GM18507 (cell line): ENCODE measurements at places on chromosomes 5 and 9.

DNA sequence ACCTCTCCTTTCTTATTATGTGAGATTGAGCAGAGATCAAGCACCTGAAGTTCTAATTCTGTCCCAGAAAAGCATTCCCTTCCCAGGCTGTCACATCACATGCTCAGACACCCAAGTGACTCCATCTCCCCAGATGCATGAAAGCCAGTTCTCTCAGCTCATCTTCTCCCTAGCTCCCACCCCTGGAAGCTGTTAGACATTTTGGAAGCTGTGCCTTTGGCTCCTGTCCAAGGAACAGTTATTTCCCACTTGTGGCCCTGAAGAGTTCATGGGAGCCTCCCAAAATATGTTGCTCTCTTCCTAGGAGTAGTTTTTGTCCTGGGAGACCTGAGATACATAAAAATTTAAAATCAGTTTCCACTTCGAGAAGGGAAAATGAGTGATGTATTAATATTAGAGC, 161.4 kb upstream of the GAS1 start:
- no peak for DNase-seq

DNA sequence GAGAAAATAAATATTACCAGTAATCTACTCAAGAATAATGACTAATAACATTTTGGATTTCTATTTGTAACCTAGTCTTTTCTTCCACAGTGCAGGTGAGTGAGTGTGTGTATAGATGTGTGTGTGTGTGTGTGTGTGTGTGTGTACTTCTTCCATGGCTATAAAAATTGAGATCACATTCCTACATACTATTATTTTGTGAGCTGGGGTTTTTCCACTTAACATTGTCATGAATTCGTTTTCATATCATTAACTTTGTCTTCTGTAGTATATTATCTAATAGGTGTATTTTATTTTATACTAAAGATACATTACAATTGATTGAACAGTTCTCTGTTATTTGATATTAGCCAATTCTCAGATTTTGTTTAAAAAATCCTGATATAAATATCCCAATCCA, 152.4 kb upstream of the TRPC7 start:
- DNase-seq, result no peak

DNA sequence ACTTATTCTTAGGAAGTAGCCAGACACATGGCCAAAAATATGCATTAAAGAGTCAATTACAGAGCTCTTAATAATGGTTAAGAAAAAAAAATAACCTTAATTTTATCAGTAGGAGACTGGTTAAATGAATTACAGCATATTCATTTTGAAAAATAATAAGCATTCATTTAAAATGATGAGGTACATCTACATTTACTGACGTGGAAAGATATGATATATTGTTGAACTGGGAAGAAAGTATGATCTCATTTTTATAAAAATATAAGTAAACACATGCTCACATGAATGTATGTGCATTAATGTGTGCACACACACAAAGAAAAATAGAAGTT, 250.3 kb downstream of the ENC1 start:
- DNase-seq, result no peak

- DNase-seq, result no peak
These were observed 41.0 kb downstream of the B4GALT1 start for GRCh38 chr9:33125871-33126823.

- DNase-seq, result no peak
These were observed 172.0 kb upstream of the MSX2 start for GRCh38 chr5:174552428-174552827.

GRCh38 chr5:50975840-50976239, 309.4 kb downstream of the PARP8 start:
- no peak for DNase-seq

- peak; percentile 12 for DNase-seq
These were observed 82.6 kb downstream of the PBX3 start for GRCh38 chr9:125829743-125830142.

GRCh38 chr5:9423571-9423970, 122.3 kb downstream of the SEMA5A start:
- no peak for DNase-seq

- no peak for DNase-seq
These were observed 3.7 kb upstream of the FSD1L start for GRCh38 chr9:105444130-105444529.

DNA sequence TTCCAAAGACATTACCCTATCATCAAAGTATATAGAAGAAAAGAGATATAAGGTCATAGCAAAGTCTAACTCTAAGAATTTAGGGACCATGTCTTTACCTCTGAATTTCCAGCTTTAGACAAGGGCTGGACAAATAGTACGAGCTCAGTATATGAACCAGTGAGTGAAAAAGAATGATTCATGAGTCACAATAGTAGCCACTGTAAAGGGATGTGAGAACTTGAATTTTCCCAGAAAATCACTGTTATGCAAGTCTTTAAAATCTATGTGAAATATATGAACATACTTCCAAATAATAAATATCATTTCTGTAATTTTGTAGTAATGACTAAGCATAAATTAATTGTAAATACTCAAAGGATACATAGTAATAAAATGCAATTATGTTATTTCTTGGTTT, 305.9 kb upstream of the PRR16 start:
- no peak for DNase-seq

GRCh38 chr9:135083831-135084230, 3.6 kb upstream of the OLFM1 start:
- no peak for DNase-seq

- no peak for DNase-seq
These were observed 9.5 kb upstream of the QSOX2 start for GRCh38 chr9:136255166-136255538.

GRCh38 chr5:44833249-44833648, 24.5 kb downstream of the MRPS30 start:
- DNase-seq, result no peak

DNA sequence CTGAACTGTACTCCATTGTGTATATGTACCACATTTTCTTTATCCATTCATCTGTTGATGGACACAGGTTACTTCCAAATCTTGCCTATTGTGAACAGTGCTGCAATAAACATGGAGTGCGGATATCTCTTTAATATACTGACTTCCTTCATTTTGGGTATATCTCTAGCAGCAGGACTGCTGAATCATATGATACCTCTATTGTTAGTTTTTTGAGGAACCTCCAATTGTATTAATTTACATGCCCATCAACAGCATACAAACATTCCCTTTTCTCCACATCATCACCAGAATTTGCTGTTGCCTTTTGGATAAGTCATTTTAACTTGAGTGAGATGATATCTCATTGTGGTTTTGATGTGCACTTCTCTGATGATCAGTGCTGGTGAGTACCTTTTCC, 81.8 kb upstream of the FAM120A start:
- DNase-seq, result no peak

GRCh38 chr9:110671849-110672248, 3.3 kb downstream of the MUSK start:
- no peak for DNase-seq

DNA sequence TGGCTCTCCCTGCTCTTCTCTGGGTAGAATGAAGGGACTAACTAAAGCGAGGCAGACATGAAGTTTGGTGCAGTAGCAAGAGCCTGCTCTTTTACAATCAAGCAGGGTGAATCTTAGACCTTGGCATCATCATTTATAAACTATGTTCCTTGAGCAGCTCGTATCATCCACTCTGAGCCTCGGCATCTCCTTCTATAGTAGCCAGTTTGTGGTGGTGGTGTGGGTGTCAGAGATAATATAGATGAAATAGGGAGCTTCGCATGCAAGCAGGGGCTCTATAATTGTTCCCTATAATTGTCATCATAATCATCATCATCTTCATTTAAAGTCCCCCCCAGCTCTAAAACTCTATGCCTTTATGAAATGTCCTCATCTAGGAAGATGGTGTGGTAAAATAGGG, 72.5 kb upstream of the SAP30L start:
- DNase-seq, result no peak

DNA sequence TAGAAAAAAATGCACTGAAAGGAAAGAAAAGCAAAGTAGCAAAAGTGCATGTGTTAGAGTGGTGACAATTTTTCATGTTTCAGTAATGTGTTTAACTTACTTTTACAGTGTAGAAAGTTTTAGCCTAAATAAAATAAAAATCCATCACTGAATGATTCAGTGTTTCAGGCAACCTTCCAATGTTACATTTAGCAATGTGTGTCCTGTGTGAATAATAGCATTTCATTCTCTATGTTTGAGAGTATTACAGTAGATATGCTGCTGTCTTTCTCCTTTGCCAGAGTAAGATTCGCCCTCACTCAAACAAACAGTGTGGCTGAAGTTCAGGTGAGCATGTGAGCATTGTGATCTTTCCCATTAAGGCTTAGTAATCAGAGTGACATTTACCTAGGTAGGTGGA, 171.1 kb downstream of the TARS1 start:
- DNase-seq, result no peak

DNA sequence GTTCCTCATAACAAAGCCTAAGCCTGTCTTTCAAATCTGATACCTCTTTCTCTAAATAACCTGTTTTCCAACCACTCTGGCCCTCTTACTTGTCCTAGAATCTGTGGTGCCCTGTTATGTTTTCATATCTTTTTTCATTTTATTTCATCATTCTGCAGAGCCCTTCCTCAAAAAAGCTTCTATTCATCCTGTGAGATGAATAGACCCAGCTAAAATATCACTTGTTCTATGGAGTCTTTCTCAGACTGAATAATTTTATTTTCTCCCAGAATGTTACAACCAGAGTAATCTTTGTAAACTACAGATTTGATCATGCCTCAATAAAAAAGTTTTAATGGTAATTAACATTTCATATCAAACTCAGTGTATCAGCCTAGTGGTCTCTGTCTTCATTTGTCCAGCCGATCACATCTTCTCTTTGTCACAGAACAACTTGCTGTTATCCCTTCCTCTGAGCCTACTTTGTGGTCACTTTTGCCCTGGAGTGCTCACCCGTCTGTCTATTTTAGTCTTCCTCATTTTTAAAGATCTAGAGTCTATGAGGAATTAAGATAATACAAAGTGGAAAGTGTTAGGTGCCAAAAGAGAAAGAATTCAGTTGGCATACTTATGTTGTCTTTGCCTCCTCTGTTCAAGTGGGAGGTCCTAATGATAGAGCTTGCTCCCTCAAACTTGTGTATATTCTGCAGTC, 77.8 kb downstream of the ZCCHC7 start:
- DNase-seq, result no peak
